Ascending aorta (tissue), 2 donors: ENCODE measurements at places on chromosomes 7 and 10.

GRCh38 chr7:44563171-44563679 is 10.5 kb downstream of the DDX56 start:
- DNase-seq: no peak

GRCh38 chr7:149688836-149689235 is 84.6 kb downstream of the ZNF467 start:
- no peak for DNase-seq

DNA sequence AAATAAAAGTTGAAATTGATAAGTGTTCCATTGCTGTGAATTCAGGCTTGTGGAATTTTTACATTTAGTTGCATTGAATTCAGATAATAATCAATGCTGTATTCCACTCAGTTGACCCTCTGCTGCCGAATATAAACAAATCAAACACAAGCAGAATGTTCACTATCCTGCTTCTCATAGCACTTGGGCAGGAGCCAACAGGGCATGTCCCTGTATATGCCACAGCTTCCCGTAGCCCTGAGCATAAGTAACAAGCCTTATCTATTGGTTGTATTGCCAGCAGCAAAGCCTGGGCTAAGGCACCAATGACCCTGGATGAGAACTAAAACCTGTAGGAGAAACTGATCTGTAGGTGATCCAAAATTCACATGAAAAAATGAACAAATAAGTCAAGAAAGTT is 145.9 kb downstream of the ARHGAP12 start:
- no peak for DNase-seq

DNA sequence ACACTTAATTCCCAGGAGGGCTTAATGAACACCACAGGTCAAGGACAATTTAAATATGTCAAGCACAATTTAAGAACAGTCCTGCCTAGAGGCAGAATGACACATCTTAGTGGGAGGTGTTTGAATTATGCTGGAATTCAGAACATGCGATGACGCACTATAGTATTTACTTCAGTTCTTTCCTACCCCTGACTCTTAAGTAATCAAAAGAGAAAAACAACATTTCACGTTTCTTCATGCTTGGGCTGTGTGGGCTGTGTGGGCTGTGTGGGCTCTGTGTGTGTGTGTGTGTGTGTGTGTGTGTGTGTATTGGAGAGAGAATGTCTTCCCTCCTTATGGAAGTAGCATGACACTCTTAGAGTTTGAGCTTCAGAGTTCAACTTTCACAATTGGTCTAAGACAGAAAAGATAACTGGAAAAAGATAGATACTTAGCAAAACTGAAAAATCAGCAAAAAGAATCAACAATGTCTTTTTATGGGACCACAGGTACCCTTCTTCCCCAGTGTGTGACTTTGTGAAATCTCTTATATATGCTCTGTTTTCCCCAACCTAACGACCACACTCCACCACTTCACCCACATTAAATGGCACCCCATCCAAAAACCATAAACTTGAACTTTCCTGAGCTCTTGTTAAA is 33.7 kb upstream of the CABCOCO1 start:
- no peak for DNase-seq

DNA sequence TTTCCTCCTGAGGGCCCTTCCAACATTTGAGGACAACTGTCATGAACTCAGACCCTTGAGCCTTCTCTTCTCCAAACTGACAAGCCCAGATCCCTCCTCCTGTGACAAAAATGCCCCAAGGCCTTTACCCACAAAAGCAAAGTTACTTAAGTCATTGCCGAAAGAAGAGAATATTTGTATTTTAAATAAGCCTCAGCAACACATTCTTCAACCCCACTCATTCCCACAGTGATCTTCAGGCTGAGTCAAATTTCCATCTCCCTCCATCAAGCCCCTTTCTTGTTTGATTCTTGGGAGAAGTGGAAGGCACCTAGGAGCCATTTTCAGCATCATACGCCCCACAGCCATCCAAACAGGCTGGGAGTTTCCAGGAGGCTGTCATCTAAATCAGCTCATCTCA is 150.8 kb upstream of the PDE1C start:
- no peak for DNase-seq

DNA sequence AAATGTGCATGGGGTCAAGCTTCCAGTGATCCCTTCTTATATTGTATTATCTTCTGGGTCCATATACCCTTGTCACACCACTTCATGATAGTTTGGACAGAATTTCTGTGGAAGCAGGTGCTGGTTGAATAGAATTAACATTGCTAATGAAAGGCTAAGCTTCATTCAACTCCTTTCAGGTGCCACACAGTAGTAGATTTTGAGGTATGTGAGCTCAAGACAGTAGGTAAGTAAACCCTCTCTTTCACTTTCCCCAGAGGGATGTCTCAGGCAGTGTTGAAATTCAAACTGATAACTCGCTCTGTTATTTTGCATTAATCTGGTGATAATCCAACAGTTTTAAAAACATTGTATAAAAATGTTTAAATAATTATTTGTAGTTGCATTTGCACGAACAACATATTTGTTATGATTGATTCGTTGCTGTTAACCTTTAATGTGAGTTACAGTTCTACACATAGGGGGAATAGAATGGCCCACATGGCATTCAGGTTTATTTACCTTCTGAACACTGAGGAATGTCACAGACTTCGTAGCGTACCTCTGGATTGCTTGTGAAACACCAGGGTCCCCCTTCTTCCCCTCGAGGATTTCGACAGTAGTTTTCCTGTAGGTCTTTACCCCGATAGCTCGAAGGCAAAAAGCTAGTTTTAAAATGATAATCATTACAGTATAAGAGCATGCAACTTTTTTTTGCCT is 18.1 kb downstream of the HGF start:
- no peak for DNase-seq

- no peak for DNase-seq
Observed at GRCh38 chr10:78894841-78895195, 173.9 kb upstream of the ZMIZ1 start.

DNA sequence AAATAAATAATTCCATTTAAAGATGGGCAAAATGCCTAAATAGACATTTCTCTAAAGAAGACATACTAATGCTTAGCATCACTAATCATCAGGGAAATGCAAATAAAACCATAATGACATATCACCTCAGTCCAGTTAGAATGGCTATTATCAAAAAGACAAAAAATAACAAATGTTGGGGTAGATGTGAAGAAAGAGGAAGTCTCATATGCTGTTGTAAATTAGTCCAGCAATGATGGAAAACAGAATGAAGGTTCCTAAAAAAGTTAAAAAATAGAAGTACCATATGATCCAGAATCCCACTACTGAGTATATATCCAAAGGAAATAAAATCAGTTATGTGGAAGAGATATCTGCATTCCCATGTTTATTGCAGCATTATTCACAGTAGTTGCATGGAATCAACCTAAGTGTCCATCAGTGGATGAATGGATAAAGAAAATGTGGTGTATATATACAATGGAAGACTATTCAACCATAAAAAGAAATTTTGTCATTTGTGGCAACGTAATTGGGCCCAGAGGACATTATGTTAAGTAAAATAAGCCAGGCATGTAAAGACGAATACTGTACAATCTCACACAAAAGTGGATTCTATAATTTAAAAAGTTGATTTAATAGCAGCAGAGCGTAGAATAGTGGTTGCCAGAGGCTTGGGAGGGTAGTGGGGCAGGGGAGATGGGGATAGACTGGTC is 52.0 kb downstream of the TCAF1 start:
- DNase-seq: no peak

DNA sequence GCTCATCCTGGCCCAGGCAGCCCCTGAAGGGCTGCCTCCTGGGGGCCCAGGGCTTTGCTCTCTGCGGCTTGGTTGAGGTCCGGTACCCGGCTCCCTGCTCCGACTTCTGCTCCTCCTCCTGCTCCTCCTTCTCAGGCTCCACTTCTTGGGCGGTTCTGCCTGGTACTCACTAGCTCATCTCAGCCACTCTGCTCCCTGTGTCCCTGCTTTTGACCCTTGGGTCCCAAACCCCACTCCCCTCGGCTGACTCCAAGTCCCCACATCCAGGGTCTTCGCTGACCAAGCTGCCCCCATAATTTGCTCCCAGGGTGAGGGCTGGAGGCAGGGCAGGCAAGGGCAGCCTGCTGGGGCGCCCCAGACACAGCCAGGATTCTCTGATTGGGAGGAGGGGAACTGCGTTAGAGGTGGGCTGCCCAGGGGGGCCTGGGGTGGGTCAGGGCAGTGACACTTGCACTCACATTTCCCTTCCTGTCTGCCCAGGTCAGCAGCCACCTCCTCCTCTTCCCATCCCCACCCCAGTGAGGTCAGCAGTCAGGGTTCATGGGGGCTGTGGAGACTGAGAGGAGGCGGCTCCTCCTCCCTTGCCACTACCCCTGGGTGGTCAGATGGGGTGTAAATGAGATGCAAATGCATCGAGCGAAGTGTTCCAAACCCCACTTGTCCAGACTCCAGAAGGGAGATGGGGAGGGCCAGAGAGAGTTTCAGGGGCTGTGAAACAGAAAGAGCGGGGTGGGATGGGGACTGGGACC is 2.2 kb downstream of the SMARCD3 start:
- DNase-seq: no peak

- no peak for DNase-seq
Observed at GRCh38 chr10:99814143-99814542, 31.7 kb downstream of the ABCC2 start.

GRCh38 chr10:31963589-31963980 is 35.0 kb upstream of the ARHGAP12 start:
- DNase-seq: no peak

GRCh38 chr10:1776127-1776662 is 38.9 kb upstream of the ADARB2 start:
- DNase-seq: no peak

DNA sequence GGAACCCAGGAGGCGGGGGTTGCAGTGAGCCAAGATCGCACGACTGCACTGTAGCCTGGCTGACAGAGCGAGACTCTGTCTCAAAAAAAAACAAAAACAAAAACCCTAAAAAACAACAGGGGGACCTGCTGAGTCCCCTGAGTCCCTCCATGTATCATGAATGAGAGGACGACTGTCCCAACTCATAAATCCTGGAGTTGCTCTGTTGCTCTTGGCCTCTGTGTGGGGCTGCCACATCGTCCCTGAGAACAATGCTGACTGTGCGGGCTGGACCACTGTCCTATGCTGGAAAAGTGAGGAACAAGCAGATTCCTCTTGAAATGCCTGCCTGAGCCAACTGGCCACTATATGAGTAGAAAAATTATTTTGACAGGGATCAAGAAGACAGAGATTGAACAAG is 122.5 kb downstream of the IDE start:
- DNase-seq: no peak

- DNase-seq: no peak
Observed at GRCh38 chr7:18210377-18210776, 182.7 kb upstream of the PRPS1L1 start.

DNA sequence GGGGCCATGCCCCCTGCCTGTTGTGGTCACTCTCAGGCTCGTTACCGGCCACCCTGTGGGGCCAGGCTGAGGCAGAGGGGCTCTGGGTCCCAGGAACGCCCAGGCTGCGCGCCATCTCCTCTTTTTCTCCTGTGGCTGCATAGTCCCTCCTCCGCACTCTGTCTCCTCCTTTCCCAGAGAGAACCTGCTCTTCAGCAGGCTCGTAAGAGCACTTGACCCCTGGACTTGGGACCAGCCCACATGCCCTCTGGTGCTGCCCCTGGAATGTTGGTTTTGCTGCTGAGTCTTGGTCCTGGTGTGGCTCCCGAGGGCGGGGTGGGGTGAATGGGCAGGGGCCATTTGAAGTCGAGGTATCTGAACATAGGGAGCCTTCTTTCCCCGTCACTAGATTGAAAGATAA is 6.6 kb upstream of the BHLHA15 start:
- DNase-seq: no peak

GRCh38 chr7:129266181-129266580 is 41.4 kb downstream of the AHCYL2 start:
- DNase-seq: no peak

DNA sequence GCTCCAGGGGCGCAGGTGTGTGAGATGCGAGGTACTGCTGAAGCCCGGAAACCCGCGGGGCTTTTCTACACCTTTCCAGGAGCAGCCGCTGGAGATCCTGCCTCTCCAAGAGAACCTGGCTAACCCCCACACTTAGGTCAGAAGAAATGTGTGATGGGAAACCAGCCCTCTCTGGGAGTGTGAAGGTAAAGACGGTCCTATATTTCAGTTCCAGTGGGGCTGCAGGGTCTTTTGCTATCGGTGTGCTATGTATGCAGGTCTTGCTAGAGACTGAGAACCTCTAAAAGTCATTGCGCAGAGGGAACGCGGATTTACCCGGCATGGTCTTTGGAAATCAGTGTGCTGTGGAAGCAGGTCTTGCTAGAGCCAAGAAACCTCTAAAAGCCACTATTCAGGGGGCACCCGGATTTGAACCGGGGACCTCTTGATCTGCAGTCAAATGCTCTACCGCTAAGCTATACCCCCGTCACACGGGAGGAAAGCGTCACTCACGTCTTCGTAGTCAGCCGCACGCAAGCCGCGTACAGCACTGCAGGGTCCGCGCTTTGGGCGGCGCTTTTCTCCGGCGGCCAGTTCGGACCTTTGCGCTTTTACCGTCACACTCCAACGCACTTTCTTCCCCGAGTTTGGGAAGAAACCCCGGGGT is 46.0 kb downstream of the ZNF777 start:
- DNase-seq: peak; percentile 15

DNA sequence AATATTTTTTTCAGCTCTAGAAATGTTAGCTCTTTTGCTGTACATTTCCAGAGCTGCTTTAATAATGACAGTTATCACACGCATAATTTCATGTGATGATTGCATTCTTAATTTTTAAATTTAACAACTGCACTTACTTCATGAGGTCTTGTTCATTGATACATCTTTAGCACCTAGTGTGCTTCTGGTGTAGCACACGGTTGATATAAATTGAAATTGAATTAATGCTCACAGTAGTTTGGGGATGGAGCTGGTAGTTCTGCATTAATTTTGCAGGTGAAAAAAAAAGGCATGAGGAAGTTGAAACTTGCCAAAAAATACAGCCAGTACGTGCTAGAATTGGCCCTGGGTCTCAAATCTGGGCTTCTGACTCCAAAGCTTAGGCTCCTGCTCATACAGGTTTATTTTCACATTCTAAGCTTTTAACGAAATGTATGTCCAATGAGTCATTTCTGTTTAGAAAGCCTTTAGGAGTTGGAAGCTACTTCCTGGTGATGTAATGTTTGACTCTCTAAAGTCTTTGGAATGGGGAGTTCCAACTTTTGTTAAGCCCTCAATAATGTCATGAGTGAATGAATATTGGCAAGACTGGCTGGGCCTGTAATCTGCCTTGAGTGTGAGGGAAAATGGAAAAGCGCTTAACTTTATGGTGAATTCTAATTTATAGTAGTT is 62.5 kb downstream of the DAGLB start:
- DNase-seq: no peak

DNA sequence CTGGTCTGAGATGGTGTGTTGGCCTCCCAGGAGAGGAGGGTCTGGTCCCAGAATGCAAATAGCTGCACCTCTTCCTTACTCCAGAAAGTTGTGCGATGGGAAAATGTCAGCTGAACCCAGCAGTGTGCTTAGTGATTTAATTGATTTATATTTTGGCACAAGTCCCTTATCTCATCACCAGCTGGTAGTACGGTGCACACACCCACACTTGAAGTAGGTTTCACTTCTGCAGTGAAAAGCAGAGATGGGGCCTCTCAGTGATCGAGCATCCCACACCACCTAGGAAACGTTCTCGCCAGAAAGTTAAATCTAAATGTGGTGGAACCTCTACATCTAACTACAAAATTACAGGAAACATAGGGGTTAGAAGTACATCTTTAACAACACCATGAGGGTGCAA is 80.4 kb downstream of the UBE3C start:
- no peak for DNase-seq
